OCI-LY7 (cell line): ENCODE measurements at places on chromosomes 13 and 19. TPM values are rescaled to one million over a fixed set of nuclear protein-coding genes. Genes with fewer than 3 reads are reported as not detected.

The LYL1 gene
- 70.4 and 72.5 TPM in 2 replicates for total RNA-seq

The DIRAS1 gene
- 0.52 TPM in 1 of 2 replicates, not detected in the other for total RNA-seq

The PROZ gene
- total RNA-seq, result not detected in 2 replicates

The KLK13 gene
- not detected in 2 replicates for total RNA-seq

- DNase-seq, result no peak
Observed at GRCh38 chr13:80224468-80224867, 116.5 kb downstream of the SPRY2 start.

DNA sequence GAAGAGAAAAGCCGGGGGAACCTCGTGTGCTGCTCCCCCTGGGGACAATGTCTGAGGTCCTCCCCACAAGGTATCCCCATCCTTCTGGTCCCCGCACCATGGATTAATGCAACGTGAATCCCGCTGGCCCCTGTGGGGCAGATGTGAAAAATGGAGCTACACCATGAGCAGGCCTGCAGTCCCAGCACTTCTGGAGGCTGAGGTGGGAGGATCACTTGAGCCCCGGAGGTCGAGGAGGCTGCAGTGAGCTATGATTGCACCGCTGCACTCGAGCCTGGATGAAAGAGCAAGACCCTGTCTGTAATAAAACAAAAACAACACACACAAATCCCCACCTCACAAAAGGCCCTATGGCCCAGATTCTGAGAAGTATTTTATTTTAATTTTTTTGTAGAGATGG is 1.2 kb upstream of the CFD start:
- no peak for DNase-seq

DNA sequence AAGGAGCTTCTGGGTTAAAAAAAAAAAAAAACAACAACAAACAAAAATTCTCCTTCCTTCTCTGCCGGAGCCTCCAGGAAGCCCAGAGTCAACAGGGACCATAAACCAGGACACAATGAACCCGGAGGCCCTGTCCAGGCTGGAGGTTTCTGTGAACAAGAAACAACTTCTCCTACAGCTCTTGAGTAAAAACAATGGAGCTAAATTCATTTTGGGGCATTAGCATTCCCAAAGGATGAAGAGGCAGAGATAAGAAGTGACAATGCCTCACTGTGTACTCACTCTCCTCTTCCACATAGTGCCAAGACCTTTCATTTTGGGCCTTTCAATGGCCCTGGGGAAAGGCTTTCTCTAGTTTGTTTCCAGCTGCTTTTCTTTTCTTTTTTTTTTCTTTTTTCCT is 9.0 kb downstream of the RHPN2 start:
- DNase-seq, result no peak

- DNase-seq, result no peak
Observed at GRCh38 chr13:28394422-28394821, 100.5 kb downstream of the FLT1 start.

GRCh38 chr13:93750676-93751075 is 524.1 kb downstream of the GPC6 start:
- DNase-seq, result no peak

The SBSN gene
- total RNA-seq, result not detected in 2 replicates

GRCh38 chr19:15290166-15290565 is 42.2 kb downstream of the BRD4 start:
- no peak for DNase-seq

DNA sequence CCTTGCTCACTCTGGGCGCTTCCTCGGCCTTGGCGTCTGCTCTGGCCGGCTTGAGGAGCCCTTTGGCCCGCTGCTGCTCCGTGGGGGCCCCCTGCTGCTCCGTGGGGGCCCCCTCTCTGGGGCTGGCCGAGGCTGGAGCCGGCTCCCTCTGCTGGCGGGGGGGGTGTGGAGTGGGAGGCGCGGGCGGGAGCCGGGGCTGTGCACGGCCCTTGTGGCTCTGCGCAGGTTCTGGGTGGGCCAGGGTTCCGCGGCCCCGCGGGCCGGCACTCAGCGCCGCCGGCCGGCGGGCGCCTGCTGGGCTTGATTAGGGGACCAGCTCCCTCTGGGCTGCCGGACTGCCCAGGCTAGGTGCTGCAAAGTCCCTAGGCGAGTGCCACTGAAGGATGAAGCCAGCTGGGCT is 436.2 kb downstream of the SLITRK6 start:
- DNase-seq, result no peak

The COL4A1 gene
- 0.06 and 0.39 TPM in 2 replicates for total RNA-seq

- DNase-seq, result no peak
Observed at GRCh38 chr13:109971456-109972090, 185.2 kb upstream of the IRS2 start.

The HRC gene
- total RNA-seq, result not detected in 2 replicates

The IFNL4 gene
- total RNA-seq, result not detected in 2 replicates

The SCAMP4 gene
- total RNA-seq, result 46.4 and 49.9 TPM in 2 replicates

The WBP4 gene
- total RNA-seq, result 7.3 and 8.6 TPM in 2 replicates

The HSD17B14 gene
- total RNA-seq, result 1.8 and 3.2 TPM in 2 replicates

DNA sequence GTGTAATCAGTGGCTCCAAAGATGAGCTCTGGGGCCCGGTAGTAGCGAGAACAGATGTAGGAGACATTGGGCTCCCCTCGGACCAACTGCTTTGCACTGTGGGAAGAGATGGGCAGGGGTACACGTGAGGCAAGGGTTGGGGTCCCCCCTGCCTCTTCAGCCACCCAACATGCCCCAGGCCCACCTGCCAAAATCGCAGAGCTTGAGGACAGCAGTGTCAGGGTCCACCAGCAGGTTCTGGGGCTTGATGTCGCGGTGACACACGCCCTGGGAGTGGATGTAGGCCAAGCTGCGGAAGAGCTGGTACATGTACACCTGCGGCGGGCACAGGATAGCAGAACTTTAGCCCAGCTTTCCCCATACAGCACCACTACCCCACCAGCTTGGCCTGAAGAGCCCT is 8.0 kb downstream of the GSK3A start:
- DNase-seq, result no peak

- DNase-seq, result no peak
Observed at GRCh38 chr19:13042443-13043130, 47.3 kb downstream of the NFIX start.

The TTC9B gene
- total RNA-seq, result not detected in 2 replicates

The CRB3 gene
- 2.3 and 2.9 TPM in 2 replicates for total RNA-seq

DNA sequence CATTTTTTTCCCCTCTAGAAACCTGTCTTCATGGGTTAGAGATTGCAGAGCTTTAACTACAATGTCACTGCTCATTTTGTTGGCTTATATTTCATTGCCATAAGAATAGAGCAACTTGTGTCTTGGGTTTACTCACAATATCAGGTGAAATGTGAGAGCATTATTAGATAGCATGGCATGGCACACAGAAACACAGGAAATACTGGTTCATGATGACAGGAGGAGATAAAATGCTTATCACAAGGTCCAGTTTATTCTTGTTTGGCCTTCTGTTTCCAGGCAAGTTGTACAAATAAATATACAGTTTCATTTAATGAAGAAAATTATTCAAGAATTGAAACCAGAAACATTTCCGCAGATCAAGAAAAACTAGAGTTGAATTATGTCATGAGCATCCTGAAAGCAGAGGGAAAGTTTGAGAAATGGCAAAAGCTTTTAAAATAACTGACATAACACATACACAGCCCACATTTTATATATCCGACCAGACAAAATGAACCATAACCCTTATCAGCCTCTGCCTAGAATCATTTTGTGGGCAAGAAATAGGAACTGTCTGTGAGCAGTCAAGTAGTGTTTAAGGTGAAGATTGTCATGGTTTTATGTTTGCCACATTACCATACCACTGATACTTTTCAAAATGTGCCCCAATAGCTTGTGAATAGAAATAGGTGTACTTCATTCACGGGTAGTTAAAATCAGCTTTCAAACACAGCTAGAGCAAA is 297.9 kb upstream of the ARGLU1 start:
- DNase-seq, result no peak

- peak; percentile 80 for DNase-seq
Observed at GRCh38 chr19:43618921-43619261, 538 bp downstream of the ZNF428 start.

- no peak for DNase-seq
Observed at GRCh38 chr19:3322199-3322978, 44.0 kb upstream of the NFIC start.

The APOC4 gene
- not detected in 2 replicates for total RNA-seq

The PLPPR2 gene
- 2.7 and 3.6 TPM in 2 replicates for total RNA-seq
